Activated CD8-positive, alpha-beta memory T cell treated with anti-CD3 and anti-CD28 coated beads, Interleukin-2, amount 10 ng/mL, durations not matched to agents 7 days and 5 days (primary cell): ENCODE measurements at places on chromosomes 16 and 17.

DNA sequence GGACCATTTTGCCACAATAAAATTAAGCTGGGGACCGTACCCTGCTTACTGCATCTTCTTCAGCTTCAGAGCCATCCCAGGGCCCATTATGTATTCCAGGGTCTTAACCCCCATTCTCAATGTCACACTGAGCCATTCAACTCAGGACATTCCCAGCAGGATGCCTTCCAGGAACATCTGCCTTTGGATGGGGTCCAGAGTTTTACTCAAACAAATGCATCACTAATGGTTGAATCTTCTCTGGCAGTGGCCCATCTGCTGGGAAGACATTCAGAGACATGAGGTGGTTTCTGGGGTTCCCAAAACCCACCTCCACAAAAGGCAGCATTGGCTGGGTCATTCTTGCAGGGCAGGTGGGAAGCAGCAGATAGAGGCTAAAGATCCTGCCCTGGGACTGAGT lies 3.4 kb upstream of the SEC14L5 start:
- DNase-seq = no peak
- no peak overlapping the region for H3K4me3 ChIP-seq

GRCh38 chr16:72013888-72014581 lies 5.5 kb downstream of the DHODH start:
- H3K27me3 ChIP-seq = no peaks in the 10 kb centered on the region
- H3K4me3 ChIP-seq = no peak overlapping the region
- peaks cover 7% of the 10 kb centered on the region for H3K36me3 ChIP-seq
- peaks cover 33% of the 10 kb centered on the region for H3K4me1 ChIP-seq

- H3K36me3 ChIP-seq = peaks cover 6% of the 10 kb centered on the region
- no peaks in the 10 kb centered on the region for H3K27me3 ChIP-seq
- peak; percentile 56 for DNase-seq
Measured at GRCh38 chr17:67689534-67690177, 28.1 kb upstream of the NOL11 start.

- peaks cover 58% of the 10 kb centered on the region for H3K27me3 ChIP-seq
- H3K36me3 ChIP-seq = no peaks in the 10 kb centered on the region
- no peak overlapping the region for H3K4me3 ChIP-seq
- H3K4me1 ChIP-seq = no peaks in the 10 kb centered on the region
Measured at GRCh38 chr17:47872019-47872650, 21.2 kb upstream of the SP6 start.

- no peak overlapping the region for H3K27ac ChIP-seq
- no peaks in the 10 kb centered on the region for H3K36me3 ChIP-seq
- H3K27me3 ChIP-seq = peaks cover 48% of the 10 kb centered on the region
- H3K4me1 ChIP-seq = peaks cover 25% of the 10 kb centered on the region
- no peak overlapping the region for H3K4me3 ChIP-seq
Measured at GRCh38 chr17:42521666-42522262, 14.3 kb upstream of the NAGLU start.

DNA sequence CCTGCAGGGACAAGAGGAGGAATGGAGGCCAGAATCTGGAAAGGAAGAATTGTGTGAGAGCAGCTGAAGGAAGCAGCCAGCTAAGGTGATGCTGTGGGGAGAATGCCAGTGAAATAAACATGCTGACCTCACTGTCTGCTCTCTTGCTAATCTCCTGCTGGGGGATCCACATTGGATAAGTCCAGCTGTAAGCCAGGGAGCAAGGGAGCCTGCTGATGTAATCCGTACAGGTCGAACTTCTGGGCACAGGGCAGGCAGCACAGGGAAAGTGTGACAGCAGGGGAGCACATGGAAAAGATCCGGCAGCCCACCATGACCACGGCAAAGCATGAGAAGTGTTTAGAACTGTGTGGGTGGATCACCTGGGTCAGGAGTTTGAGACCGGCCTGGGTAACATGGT lies 7.5 kb upstream of the XPO6 start:
- no peak for DNase-seq
- H3K27me3 ChIP-seq = no peaks in the 10 kb centered on the region
- no peak overlapping the region for H3K27ac ChIP-seq
